ENCODE measurements at places on chromosomes 3 and 15.

- no peak for DNase-seq
These were observed 151.6 kb downstream of the FOXB1 start for GRCh38 chr15:60155661-60156060.

- no peak for DNase-seq
These were observed 68.0 kb downstream of the MDFIC2 start for GRCh38 chr3:70244422-70244821.

GRCh38 chr15:70244978-70245542, 147.3 kb upstream of the TLE3 start:
- DNase-seq, result no peak

GRCh38 chr15:99095626-99096025, 9.3 kb upstream of the SYNM start:
- DNase-seq, result no peak

DNA sequence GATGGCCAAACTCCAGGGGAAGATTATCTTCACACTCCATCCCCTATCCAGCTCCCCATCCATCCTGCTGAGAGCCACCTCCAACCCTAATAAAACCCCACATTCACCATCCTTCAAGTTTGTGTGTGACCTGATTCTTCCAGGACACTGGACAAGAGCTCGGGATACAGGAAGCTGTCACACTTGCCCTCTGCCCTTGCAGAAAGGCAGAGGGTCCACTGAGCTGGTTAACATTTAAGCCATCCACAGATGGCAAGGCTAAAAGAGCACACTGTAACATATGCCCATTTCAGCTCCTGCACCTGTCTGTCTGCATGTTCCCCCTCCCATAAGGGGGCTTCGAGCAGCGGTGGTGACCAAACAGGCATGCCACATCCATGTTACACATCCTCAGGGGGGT, 29.8 kb downstream of the SETMAR start:
- no peak for DNase-seq

DNA sequence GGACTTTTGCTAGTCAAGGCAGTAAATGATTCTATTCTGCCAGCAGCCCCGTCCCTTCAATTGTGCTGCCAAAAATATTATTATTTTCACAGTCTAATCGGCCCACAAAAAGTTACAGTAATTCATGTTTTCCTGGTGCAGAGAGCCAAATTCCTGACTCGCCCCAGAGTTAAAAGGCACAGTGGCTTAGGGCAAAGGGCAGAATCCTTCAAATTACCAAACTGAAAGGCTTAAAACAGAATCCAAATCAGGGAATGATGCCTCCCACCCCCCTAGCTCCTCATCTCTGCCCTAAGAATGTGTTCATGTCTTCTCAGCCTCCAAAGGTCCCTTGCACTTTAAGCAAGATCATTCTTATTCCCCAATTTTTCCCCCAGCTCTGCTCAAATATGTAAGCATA, 477.8 kb upstream of the PROK2 start:
- DNase-seq, result no peak

DNA sequence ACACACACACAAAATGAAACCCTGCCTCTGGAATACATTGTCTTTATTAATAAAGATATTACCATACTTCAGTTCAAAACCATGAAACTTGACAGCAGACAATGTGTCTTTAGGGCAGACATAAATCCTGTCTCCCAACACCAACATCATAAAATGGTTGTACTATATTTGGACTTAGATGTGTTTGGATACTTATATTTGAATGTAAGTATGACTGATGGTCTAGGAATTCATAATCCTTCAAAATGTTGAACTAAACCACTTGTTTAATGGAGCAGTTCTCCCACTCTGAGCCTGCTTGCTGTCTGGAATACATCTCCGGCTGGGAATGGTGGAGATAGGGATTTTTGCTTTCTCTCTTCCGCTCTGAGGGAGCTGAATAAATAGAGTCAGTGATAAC, 10.6 kb downstream of the FBN1 start:
- DNase-seq, result no peak

GRCh38 chr3:159830523-159831154, 158.0 kb upstream of the IL12A start:
- DNase-seq, result no peak

GRCh38 chr3:126133606-126134005, 46.8 kb downstream of the ALDH1L1 start:
- DNase-seq, result no peak

DNA sequence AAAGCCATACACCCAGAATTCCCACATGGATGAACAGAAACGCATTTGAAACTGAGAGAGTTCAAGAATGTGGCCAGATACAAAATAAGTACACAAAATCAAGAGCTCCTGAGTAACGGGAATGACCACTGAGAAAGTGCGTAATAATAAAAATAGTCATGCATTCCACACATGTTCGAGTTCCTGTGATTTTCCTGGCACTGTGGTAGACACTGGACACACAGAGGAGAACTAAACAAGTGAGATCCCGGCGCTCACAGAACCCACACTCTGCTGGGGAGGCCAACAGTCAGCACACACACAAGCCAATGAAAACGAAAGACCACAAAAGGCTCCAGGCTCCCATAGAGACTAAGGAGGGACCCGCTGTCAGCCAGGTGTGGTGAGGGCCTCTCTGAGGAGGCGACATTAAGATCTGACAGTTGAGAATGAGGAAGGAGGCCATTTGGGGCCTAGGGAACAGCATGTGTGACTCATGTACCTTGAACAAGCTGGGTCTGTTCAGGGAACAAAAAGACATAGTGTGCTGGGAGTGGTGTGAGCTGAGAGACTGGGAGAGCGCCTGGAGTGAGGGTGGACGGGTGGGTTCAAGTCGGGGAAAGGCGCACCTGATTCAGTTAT, 5.1 kb downstream of the FAM107A start:
- DNase-seq, result no peak

DNA sequence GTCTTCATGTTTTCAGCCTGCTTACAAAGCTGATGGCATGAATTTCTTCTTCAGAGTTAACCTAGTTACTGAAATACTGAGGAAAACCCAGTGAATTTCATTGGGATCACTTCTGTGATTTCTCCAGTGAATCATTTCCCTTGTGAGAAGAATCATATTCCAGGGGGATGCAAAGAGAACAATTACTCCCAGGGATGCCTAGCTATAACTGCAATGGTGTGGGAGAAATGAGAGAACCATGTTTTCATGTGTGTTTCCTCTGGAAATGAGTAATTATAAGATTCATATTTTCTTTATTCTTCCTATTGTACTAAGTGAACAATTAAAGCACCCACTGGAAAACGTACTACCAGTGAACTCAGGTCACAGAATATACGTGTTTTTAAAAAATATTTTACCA, 485.4 kb downstream of the GRM7 start:
- no peak for DNase-seq

Data from activated naive CD4-positive, alpha-beta T cell (primary cell).